ENCODE measurements at places on chromosomes 16 and 17. TPM values are rescaled to one million over a fixed set of nuclear protein-coding genes. Genes with fewer than 3 reads are reported as not detected.

Gene OTOA
- total RNA-seq = 0.19 TPM

Gene CSH2
- not detected for total RNA-seq

Gene METTL23
- 23.7 TPM for total RNA-seq

Gene RGS11
- 16.1 TPM for total RNA-seq

Gene TMEM220
- 11.4 TPM for total RNA-seq

Gene NPIPB13
- total RNA-seq = 3.5 TPM

Gene PRSS27
- 0.82 TPM for total RNA-seq

Gene HCRT
- total RNA-seq = not detected

Gene FGF11
- total RNA-seq = 1.2 TPM

Gene RPL23
- total RNA-seq = 2,739 TPM

Gene CA7
- not detected for total RNA-seq

Gene TBC1D26
- total RNA-seq = not detected

Gene GRB7
- not detected for total RNA-seq

Gene CCL1
- not detected for total RNA-seq

Gene SGCA
- total RNA-seq = not detected

Gene CORO7
- total RNA-seq = 40.9 TPM

Measured in subcutaneous adipose tissue (tissue), 4 donors.